ENCODE measurements at places on chromosomes 16 and 17. TPM values are rescaled to one million over a fixed set of nuclear protein-coding genes. Genes with fewer than 3 reads are reported as not detected.

Gene CCL13
- total RNA-seq, result not detected

Gene TPSD1
- total RNA-seq, result not detected

Gene PRSS33
- not detected for total RNA-seq

Gene CHST5
- total RNA-seq, result 0.41 TPM

Gene OMG
- total RNA-seq, result 0.23 TPM

Gene KRT25
- not detected for total RNA-seq

Gene TOP2A
- 322 TPM for total RNA-seq

Gene TMC7
- total RNA-seq, result not detected

DNA sequence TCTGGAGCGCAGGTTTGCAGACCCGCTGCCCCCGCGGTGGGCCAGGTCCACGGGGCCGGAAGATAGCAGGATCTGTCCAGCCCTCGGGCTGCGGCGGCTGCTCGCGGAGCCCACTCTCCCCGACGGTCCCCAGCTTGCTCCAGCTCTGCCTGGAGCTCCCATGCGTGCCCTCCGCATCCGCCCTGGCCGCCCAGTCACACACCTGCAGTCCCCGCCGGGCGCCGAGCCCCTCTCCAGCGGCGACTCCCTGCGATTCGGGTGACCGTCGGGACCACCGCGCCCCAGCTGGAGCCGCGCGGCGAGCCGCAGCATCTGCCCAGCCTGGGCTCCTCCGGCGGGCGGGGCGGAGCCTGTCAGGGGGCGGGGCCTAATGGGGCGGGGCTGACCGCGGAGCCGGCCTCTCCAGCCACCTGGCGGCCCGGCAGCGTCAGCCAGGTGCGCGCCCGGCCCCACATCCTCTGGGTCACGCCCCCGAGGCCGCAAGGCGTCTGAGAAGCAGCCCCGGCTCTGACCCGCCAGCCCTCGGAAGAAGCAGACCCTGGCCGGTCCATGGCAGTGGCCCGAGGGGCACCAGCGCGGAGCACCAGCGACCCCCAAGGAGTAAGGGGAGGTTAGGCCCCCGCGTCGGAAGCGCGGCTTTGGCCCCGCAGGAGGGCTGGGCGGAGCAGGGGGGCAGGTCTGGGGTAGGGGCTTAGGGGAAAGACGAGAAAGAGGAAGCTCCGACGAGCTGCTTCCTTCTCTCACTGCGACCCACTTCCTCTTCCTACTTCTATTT, at the start of gene PIK3R5:
Gene PIK3R5 (minus strand): TSS at position 314 of the 775 bp plus-strand sequence. CDS start 54,213 bp downstream, outside the sequence.
- DNase-seq, result peak; percentile 91

DNA sequence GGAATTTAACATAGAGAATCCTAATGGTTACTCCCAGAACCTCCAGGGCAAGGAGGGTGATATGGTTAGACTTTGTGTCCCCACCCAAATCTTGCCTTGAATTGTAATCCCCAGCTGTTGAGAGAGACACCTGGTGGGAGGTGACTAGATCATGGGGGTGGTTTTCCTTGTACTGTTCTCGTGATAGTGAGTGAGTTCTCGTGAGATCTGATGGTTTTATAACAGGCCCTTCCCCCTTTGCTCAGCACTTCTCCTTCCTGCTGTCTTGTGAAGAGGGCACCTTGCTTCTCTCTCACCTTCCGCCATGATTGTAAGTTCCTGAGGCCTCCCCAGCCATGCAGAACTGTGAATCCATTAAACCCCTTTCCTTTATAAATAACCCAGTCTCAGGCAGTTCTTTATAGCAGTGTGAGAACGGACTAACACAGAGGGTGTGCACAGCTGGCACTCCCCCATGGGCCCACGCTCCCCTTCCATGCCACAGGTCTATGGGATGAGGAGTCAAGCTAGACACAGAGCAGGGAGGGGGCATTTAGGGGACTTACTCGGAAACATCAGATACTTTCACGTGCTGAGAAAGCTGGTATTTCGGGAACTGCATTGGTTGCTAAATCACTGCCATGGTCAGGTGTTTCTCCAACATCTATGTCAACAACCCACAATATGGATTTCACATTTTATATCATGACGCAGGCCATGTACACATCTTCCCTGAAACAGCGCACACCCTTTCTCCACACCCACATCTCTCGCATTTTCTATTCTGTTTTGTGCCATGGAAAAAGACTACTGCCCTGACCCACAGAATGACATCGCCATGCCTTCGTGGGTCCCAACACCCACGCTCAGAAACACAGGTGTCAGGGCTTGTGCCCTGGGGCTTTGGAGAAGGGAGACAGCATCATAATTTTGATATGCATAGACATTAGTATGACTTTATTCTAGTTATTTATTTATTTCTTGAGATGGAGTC, 199.1 kb upstream of the GSE1 start:
- peak; percentile 36 for DNase-seq

- DNase-seq, result peak; percentile 75
Measured at GRCh38 chr17:46942441-46943217, 19.7 kb downstream of the GOSR2 start.

GRCh38 chr17:69461951-69462369, 47.5 kb downstream of the MAP2K6 start:
- no peak for DNase-seq

DNA sequence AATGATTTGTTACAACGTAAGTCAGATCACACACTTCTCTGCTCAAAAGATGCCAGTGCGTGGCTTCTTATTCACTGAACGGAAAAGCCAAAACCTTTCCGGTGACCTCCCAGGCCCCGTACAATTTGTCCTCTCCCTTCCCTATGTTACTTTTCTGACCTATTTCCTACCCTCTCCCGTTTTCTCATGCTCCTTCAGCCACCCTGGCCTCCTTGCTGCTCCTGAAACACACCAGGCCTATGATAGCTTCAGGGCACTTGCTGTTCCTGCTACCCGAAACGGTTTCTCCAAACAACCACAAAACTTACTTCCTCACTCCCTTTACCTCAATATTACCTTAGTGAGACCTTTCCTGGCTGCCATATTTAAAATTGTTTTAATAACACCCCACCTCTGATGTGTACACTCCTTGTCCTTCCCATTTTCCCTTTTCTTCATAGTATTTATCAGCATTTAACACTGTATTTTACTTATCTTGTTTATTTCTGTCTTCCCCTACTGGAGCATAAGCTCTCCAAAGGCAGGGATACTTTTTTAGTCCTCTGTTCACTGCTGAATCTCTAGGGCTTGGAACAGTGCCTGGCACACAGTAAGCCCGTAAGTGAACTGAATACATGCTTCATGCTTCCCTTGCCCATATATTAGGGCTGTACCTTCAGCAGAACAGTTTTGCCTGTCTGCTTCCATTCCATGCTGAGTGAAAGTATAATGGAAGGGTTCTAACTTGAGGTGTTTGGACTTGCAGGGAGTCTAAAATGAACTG, 10.9 kb upstream of the ARL2BP start:
- no peak for DNase-seq

- DNase-seq, result no peak
Measured at GRCh38 chr16:75227361-75228142, 8.8 kb downstream of the CTRB1 start.

GRCh38 chr16:8239443-8239842, 350.9 kb downstream of the TMEM114 start:
- DNase-seq, result no peak

- no peak for DNase-seq
Measured at GRCh38 chr16:12096828-12097522, 120.4 kb downstream of the SNX29 start.

- peak; percentile 81 for DNase-seq
Measured at GRCh38 chr17:58083491-58084316, 485 bp downstream of the DYNLL2 start.

- DNase-seq, result no peak
Measured at GRCh38 chr17:55384643-55385232, 36.9 kb downstream of the MMD start.

- DNase-seq, result no peak
Measured at GRCh38 chr16:52488837-52489289, 58.1 kb downstream of the TOX3 start.

DNA sequence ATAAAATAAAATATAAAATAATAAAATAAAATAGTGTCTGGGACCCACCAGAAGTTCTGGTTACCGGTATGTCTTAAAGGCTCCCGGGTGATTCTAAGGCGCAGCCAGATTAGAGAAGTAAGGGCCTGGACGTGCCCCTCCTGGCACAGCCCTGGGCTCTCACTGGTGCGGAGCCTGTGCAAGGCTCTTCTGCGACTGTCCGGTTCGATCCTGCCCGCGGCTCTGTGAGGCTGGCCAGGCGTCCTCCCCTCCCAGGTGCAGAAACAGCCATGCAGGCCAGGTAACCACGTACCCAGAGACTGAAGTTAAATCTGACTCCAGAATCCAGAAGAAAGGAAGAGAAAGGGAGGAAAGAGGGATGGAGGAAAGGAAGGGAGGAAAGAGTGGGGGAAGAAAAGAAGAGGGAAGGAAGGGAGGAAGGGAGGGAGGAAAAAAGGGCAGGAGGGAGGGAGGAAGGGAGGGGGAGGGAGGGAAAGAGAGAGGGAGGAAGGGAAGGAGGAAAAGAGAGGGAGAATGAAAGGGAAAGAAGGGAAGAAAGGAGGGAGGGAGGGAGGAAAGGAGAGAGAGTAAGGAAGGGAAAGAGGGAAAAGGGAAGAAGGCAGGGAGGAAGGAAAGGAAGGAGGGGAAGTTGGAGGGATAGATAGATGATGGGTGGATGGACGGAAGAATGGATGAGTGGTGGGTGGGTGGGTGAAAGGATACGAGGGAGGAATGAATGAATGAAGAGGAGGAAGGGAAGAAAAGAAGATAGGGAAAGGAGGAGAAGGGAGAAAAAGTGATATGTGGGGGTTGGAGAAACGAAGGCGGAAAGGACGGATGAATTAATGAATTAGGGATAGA, 42.3 kb downstream of the C16orf82 start:
- DNase-seq, result no peak

DNA sequence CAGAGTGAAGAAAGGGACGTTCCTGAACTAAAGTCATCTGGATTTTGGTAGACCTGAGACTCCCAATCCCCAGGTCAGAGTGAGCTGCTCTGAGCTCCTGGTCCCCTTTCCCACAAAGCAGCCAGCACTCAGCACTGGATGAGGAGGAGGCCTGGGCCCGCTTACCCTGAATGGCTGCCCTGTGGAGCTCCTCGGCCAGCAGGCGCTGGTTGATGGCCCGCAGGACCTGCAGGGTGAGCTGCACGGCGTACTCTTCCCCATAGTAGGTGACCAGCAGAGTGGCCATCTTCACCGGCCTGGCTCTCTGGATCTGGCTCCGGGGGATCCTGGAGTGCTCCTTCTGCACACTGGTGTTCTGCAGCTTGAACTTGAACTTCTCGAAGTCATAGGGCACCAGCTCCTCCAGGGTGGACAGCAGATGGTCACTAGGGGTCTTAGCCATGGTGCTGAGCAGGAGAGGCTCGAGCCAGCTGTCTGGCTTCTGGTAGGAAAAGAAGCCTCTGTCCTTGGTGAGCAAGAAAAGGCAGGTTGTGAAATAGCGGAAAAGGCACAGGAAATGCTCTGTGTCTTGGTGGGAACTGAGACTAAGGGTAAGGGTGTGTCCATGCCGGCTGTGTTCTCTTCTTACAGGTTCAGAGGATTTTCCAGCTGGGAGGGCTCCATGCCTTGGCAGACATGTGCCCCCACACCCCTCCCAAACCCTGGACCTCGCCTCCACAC, at the start of gene MEFV:
Gene MEFV (minus strand): TSS at position 488 of the 720 bp plus-strand sequence. CDS start 46 bp downstream, at position 442.
- DNase-seq, result no peak

GRCh38 chr17:82655523-82655922, 7.3 kb upstream of the WDR45B start:
- DNase-seq, result no peak

- peak; percentile 55 for DNase-seq
Measured at GRCh38 chr16:11248133-11248532, 7.9 kb downstream of the SOCS1 start.

- DNase-seq, result no peak
Measured at GRCh38 chr16:81900014-81900413, 111.3 kb downstream of the SDR42E1 start.

GRCh38 chr17:1110541-1110861, 69.3 kb downstream of the ABR start:
- DNase-seq, result no peak

GRCh38 chr17:82970067-82970466, 109.3 kb upstream of the METRNL start:
- DNase-seq, result no peak

GRCh38 chr17:77472468-77473310, 331.9 kb downstream of the SEC14L1 start:
- peak; percentile 66 for DNase-seq

- no peak for DNase-seq
Measured at GRCh38 chr16:83443972-83444371, 363.8 kb upstream of the HSBP1 start.

GRCh38 chr16:67245186-67245585, 2.1 kb downstream of the FHOD1 start:
- no peak for DNase-seq

DNA sequence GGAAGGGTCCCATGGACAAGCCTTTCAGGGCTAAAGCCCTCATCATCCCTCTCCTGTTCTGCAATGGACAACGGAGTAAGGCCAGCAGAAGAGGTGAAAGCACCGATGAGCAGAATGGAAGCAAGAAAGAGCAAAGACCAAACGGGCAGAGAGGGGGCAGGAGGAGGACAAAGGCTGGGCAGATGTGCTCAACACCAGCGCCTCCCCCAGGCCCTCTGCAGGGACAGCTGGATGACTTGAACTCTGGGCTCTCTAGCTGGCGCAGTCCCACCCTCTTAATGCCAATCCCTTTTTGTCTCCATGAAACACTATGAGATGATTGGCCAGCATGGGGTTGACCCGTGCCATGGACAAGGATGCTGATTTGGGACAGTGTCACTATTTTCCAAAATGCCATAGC, 22.0 kb downstream of the ACLY start:
- no peak for DNase-seq

DNA sequence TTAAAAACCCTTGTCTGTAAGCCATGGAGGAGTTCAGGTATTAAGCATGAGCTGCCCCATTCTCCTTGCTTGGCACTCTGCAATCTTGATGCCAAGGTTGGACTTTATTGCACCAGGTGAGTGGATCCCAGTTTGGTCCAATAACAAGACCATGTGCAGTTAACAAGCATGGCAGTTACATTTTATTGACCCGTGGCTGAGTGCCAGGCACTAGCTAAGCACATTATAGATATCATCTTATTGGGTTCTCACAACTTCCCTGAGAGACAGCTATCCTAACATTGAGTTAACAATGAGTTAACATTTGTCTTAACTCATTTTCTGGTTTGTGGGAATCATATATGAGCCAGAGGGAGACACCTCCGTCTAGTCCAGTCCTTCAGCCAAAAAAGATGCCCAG, 21.8 kb downstream of the LYRM9 start:
- DNase-seq, result no peak

DNA sequence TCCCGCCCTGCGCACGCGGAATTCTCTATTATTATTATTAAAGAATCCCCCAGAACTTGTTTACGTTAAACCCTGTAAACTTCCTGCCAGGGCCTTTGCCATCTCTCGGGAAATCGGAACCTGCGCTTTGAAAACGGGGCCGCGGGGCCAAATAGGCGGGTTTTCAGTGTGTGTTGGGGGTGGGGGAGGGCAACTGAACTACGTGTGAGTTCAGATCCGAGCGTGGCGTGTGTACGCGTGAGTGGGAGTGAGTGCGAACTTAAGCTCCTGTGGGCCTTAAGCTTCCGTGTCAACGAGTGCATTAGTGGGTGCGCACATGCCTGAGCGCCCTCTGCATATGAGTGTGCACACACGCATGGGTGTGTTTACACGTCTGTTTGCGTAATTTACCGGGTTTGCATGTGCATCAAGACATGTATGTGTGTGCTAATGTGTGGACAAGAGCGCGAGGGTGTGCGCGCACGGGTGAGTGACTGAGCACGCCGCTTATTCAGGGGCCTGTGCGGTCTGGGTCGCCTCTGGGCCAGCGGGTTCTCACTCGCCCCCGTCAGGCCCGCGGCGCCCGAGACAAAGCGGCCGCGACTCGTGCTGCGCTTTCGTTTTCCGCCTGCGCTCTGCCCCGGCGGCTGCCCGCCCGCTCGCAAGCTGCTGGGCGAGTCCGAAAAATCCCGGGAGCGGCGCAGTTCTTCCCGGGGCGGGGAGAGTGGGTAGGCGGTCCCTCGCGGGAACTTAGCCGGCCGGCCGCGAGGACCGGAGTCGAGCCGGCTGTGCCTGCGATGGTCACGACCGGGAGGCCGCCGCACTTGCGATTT, 1.2 kb upstream of the FOXF1 start:
- peak; percentile 41 for DNase-seq

All from activated CD4-positive, alpha-beta T cell treated with anti-CD3 and anti-CD28 coated beads for 36 hours (primary cell).